ENCODE measurements at places on chromosomes 6 and 20. TPM values are rescaled to one million over a fixed set of nuclear protein-coding genes. Genes with fewer than 3 reads are reported as not detected.
A peak's percentile ranks its signal among the peaks of the same experiment; 100 is the strongest.

The POU5F1 gene
- 3.4 TPM for total RNA-seq

DNA sequence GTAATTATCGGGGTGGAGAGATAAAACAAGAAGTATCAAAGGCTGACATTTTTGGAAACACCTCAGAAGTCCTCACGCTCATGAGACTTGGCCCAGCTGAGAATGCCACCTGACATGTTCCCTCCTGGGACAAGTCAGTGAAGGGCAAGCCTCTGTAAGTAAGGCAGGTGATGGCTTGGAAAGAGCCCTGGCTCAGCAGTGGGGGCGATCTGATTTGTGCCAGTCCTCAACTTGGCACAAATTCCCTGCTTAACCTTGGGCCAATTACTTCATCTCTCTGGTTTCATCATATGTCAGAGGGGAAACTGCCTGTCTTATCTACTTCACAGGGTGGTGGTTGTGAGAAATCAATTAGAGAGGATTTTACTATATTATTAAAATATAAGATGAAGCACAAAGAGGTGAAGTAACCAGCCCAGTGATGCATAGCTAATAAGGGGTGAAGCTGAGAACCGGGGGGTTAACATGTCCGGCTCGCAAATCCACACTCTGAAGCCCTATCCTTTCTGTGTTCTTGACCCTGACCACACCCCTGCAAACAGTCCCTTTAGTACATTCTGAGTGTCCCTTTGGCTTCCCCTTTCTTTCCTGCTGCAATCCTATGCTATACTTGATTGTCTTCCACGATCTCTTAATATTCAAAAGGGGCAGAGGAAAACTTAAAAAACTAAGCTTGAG is 8.8 kb upstream of the MOCS1 start:
- peak; percentile 13 for DNase-seq

DNA sequence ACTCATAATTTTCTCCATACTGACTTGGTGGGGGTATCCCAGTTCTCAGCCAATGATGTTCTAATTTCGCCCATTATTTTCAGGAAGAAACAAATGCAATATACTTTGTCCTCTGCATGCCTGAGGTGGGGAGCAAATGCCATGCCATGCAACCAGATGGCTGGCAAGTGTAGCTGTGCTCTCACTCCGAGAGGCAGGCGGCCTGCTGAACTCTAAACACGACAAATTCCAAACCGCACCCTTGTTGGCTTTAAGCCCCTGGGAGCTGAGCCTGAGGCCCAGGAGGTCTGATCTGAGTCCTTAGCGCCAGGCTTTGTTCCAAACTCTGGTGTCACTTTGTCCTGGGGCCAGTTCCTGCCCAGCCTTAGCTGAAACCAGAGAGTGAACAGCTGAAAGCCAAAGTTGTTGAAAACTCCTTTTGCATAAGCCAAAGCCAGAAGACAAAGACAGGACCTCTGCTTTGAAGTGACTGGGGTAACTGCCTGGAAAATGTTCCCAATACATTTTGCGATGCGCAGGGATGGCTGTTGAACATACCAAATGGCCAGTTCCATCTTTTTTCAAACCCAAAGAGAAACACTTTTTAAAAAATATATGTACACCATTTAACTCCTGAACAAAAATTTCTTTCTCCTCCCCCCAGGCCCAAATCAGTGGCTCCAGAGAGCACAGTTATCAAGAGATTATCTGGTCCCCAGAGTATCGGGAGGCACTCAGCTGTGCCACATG is 46.2 kb downstream of the TTI1 start:
- no peak for DNase-seq

GRCh38 chr6:43444582-43444981 is 10.8 kb downstream of the DLK2 start:
- DNase-seq = no peak

- no peak for DNase-seq
Observed at GRCh38 chr6:89941763-89942497, 47.7 kb downstream of the GJA10 start.
